ENCODE measurements at places on chromosomes 16 and 17.

DNA sequence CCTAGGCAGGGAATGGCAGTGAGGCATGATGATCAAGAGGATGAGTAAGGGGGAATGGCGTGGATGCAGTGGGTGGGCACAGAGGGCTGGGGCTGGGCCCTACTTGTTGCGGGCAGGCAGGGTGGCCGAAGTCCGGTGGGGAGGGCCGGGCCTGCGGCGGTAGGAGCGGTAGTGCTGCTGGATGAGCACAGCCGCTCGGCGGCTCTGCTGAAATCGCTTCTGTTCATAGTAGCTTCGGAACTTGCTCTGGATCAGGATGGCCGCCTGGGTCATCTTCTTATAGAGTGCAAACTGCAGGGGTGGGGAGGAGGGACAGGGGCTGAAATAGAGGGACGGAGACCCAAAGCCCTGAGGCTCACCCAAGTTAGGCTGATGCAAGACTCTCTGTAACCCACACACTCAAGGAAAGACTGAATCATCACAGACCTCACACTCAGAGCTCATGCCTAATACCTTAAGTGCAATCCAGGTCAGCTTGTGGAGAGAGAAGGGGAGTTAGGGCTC is 1.5 kb upstream of the SPAG7 start:
- H3K4me1 ChIP-seq, result peaks cover 35% of the 10 kb centered on the region
- H3K4me3 ChIP-seq, result no peak overlapping the region

GRCh38 chr17:78883533-78884131 is 19.4 kb downstream of the CEP295NL start:
- peaks cover 86% of the 10 kb centered on the region for H3K4me1 ChIP-seq
- no peaks in the 10 kb centered on the region for H3K27me3 ChIP-seq
- DNase-seq, result peak; percentile 97
- H3K4me3 ChIP-seq, result peak overlapping the region; percentile 71

DNA sequence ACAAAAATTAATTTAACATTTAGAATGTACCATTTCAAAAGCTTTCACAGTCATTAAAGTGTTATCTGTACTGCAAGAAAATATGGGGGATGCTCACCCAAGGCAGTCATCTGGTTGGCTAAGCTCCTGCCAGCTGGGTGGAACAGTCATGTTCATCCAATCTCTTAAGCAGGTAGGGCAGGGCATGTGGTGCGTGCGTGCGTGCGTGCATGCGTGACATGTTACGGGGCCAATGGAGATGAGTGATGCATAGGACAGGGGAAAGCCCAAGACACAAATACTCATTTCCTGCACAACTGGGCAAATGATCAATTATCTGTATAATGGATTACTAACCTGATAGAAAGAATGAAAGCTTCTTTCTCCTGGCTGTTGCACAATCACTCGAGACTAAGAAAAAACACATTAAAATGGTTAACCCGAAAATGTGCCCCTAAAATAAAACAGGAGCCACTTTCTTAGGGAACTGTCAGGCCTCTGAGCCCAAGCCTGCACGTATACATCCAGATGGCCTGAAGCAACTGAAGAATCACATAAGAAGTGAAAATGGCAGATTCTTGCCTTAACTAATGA is 104.4 kb downstream of the MYO1D start:
- H3K4me1 ChIP-seq, result no peaks in the 10 kb centered on the region
- no peaks in the 10 kb centered on the region for H3K27me3 ChIP-seq
- no peak for DNase-seq
- no peak overlapping the region for H3K4me3 ChIP-seq
- no peak overlapping the region for H3K27ac ChIP-seq
- no peaks in the 10 kb centered on the region for H3K36me3 ChIP-seq

GRCh38 chr17:10178506-10178991 is 19.9 kb downstream of the GAS7 start:
- no peaks in the 10 kb centered on the region for H3K36me3 ChIP-seq
- no peaks in the 10 kb centered on the region for H3K27me3 ChIP-seq
- H3K4me3 ChIP-seq, result no peak overlapping the region
- peaks cover 45% of the 10 kb centered on the region for H3K4me1 ChIP-seq

DNA sequence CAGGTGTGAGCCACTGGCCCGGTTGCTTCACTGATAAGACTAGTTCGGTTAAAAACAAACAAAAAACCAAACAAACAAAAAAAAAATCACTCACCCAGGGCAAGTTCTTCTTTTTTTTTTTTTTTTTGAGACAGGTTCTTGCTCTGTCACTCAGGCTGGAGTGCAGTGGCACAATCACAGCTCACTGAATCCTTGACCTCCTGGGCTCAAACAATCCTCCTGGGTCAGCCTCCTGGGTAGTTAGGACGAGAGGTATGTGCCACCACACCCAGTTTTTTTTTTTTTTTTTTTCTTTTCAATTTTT is 119.5 kb upstream of the CORO6 start:
- H3K27me3 ChIP-seq, result no peaks in the 10 kb centered on the region
- no peak overlapping the region for H3K4me3 ChIP-seq
- H3K36me3 ChIP-seq, result no peaks in the 10 kb centered on the region
- H3K27ac ChIP-seq, result no peak overlapping the region
- DNase-seq, result no peak
- H3K4me1 ChIP-seq, result peaks cover 23% of the 10 kb centered on the region
